ENCODE measurements at places on chromosomes 7 and 10.

GRCh38 chr10:103749779-103750178 is 105.6 kb downstream of the SH3PXD2A start:
- no peak for DNase-seq

DNA sequence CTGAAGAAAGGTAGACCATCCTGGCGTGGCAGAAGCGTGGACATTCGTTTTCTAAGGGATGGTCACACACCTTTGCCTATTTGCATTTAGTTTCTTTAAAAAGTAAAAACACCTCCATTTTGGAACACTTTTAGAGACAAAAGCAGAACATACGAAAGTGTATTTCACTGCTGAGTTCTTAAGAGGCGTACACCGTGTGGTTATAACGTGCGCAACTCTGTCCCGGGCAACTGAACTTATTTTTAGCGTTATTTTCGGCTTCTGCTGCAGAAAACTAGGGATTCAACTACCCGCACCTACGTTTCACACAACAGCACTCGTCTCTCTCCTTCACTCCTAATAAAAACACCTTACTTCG is 557 bp upstream of the LSM8 start:
- DNase-seq, result no peak

- DNase-seq, result no peak
These were observed 7.9 kb upstream of the CYREN start for GRCh38 chr7:135178364-135178763.

- DNase-seq, result no peak
These were observed 303.1 kb downstream of the ADARB2 start for GRCh38 chr10:1434202-1434601.

- no peak for DNase-seq
These were observed 23.0 kb downstream of the CDH23 start for GRCh38 chr10:71419750-71420149.

- DNase-seq, result no peak
These were observed 290.1 kb upstream of the COBL start for GRCh38 chr7:51606601-51607154.

DNA sequence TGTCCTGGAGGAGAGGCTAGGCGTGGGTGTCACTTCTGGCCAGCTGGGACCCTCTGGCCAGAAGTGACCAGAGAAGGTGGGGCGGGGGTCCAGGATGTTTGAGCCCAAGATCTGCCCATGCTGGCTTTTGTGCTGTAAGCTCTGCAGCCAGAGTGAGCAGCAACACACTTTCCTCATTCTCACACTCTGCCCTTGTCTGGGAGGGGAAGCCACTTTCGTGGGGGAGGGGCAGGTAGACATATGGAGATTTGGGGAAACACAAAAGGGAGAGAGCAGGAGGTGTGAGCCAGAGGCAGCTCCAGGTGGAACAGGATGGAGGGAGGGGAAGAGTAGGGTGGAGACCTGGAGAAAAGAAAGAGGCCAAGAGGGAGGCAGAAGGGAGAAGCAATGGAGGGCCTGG is 31.5 kb upstream of the ADCYAP1R1 start:
- no peak for DNase-seq

DNA sequence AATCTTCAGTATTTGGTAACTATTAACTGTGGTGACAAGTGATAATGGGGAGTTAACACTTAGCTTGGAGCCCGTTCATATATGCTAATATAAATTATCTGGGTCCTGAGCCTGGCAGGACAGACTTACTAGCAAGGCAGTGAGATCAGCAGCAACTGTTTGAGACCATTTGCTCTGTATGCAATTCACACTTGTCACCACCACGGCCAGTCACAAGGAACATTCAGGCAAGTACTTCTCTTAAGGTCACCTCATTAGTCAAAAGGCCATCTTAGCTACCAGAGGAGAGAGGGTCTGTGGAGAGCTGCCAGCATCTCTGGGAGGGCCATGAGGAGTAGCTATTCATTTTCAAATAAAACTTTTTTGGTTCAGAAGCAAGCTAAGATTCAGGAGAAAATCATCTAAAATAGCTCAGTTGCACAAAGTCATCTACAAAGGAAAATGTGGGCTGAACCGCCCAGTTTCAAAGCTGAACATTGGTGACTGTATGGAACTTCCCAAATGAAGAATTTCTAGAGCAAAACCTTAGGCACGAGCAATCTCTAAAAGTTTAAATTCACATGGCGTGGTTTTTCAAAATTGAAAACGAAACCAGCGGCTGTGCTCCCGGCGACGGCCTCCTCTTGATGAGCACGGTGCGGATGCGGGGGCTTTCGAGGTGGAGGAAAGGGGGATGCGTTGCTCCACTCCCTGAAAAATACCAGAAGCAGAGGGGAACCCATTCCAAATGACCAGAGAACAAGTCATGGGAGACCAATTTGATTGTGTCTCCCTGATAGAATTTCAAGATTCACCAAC is 233.5 kb upstream of the MGMT start:
- DNase-seq, result no peak

GRCh38 chr7:44767134-44767911 is 18.7 kb downstream of the ZMIZ2 start:
- no peak for DNase-seq

DNA sequence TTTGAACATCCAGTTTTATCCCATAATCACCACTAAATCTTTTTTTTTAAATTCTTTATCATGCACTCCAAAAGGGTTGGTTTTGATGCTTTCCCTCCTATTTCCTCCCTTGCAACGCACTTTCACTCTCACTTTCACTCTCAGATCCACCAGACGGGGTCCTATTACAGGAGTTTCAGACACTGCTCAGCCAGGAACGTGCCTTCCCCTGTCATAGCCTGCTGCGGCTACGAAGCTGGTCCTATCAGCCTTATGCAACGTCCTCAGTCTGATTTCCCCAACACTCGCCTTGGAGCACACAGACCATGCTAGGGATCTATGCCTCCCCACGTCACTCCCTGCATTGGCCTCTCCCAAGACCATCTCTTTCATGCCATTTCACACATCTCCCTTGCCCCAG is 23.4 kb downstream of the ZPBP start:
- DNase-seq, result no peak

DNA sequence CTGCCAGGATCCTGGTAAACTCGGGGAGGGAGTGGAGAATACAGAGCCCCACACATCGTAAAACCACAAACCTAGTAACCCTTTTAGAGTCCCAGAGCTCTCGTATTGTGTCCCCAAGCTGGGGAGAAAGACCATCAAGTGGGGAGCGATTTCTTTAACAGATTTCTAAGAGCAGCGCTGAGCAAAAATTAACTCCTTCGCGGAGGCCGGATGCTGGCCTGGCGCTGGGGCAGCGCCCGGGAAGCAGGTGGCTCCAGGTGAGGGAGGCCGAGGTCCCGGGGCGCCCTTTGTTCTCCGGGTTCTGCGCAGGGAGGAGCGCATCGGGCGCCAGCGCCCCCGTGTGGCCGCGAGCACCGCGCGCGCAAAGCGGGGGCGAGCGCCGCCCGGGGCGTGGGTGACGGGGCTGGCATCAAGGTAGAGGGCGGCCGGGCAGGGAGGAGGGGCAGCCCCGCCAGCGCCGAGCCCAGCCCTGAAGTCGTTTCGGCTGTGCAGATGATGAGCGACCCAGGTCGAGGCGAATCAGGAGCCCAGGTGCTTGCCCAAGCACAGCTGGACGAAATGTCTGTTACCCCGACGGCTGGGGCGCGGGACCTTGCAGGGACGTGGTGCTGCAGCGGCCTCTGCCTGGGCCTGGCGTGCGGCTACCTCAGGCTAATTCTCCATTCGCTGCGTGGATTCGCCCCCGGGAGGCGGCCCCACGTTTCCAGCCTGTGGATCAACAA is 10.4 kb upstream of the FGFR2 start:
- DNase-seq, result no peak

- no peak for DNase-seq
These were observed 138.4 kb upstream of the HGF start for GRCh38 chr7:81908220-81908619.

DNA sequence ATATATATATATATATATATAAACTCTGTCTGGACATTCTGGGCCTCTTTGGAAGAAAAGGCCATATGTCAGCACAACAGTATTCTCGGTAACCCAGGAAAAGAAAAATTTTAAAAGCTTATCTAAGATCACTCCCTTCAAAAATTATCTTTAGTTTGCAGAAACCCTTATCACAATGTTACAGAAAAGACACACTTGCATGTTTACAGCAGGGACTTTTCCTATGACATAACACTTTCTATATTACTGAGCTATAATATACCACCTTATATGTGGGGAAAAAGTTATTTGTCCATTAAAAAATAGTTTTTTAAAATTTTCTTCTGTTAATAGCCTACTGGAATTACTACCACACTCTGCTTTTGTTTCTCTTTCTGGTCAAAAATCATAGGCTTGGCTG is 25.4 kb downstream of the ANKRD61 start:
- no peak for DNase-seq

GRCh38 chr7:123643495-123644441 is 11.9 kb upstream of the LMOD2 start:
- peak; percentile 2 for DNase-seq

DNA sequence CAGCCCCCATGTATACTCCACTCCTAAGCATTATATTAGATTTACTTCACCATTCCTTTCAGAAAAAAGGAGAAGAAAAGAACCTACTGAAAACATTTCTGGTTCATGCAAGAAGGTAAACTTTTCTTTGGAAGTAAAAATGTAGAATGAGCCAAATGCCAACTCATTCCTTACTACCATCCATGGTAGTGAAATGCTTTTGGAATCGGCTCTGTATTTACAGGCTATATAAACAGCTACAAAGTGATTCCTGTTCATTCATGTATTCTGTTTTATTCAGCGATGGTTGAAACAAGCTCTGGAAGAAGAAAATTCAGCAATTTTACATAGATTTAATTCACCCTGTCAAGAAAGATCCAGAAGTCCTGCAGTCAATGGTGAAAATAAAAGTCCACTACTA is 91.6 kb downstream of the KMT2E start:
- DNase-seq, result no peak

DNA sequence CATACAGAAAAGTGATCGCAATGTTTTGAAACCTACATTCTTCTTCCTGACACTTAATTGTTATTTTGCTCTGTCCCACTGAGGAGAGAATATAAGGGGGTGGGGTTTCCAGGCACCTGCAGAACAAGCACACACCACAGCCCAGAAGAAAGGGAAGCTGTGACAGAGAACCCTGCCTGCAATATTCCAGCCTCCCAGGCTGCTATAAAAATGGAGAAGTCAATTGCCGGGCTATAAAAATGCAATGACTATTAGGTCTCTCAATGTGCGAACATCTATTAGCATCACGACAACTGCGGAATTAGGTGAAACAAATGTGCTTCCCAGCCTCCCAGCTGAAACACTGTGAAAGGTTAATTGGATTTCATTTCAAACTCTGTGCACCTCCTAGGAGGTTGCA is 145.3 kb upstream of the FRMD4A start:
- no peak for DNase-seq

DNA sequence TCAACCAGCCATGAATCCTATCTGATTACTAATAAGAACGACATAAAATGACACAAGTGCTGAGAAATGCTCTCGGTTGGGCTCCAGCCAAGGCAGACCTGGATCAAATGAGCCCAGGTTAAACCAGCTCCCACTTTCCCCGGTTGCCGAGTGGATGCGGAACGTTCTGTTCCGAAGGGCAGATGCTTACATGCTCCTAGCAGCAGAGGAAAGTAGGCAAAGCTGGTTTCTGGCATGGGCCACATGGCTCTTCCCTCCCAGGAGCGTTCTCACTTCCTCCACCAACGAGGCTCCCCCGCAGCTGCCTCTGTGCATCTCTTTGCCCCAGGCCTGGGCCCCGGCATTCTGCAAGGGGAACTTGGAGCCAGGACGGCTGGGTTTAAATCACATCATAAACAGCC is 61.8 kb upstream of the SDK1 start:
- no peak for DNase-seq

GRCh38 chr10:71509444-71509843 is 112.7 kb downstream of the CDH23 start:
- no peak for DNase-seq

DNA sequence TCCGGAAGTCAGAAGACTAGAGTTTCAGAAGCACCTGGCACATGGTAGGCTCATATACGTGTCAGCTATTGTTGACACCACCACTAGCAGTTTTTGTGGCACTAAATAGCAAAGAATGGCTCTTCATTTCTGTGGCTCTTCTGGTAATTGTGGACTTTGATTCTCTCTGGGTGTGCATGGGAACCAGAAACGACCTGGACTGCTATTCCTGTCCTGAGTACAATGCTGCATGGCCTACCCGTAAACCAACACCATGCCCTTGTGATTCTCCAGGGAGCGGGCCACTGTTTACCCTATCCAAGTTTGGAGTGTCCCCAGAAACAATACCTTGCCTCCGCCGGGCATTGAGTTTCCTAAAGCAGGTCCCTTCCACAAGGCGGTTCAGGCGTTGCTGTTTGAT is 162.9 kb upstream of the AOAH start:
- DNase-seq, result no peak

DNA sequence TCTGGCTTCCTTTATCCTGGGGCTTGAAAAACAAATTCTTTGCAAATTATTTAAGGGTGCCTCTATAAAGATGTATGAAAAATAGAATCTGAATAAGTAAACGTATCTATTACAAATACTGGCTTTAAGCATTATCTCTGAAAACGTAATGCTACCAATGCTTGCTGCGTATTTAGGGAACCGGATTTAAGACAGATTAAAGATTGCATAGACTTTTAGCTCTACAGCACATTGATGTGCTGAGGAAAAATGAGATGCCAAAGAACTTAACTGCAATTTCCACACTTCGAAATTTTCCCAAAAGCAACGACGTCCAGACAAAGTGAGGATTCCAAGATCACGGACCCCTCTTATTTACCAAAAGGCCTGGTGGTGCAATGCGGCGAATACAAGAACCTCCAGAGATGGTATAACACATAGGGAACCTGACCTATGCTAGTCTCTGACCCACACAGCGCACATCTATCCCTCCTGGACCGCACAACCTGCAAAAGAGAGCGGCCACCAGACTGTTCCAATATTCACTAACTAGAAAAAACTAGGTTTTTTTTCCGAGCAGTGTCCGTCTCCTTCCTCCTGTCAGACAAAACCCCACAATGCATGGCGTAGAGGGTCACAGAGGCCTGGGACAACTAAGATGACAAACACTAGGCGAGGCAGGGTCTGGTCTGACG is 34.3 kb upstream of the PHF14 start:
- no peak for DNase-seq

- no peak for DNase-seq
These were observed 1.2 kb upstream of the MAD1L1 start for GRCh38 chr7:2233926-2234325.

DNA sequence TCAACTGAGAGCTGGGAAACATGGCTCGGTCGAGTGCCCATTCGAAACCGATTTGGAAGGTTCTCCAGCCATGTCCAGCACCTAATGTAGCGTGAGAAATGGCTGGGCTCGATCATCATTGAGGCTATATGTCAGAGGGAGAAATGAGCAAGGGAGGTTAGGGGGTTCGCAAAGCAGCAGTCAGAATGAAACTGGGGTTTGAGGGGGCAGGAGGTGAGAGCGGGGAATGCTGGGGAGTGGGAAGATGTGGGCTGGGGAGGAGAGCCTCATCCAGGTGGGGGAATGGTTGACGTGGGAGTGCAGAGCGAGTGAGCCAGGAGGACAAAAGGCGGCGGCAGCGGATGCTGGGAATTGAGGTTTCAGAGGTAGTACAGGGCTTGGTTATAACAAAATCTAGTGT is 34.8 kb upstream of the GALNTL5 start:
- DNase-seq, result no peak

- no peak for DNase-seq
These were observed 9.0 kb downstream of the MTURN start for GRCh38 chr7:30143748-30144251.

GRCh38 chr7:33035776-33036175 is 26.8 kb downstream of the NT5C3A start:
- DNase-seq, result no peak

GRCh38 chr10:107144490-107144889 is 20.0 kb downstream of the SORCS1 start:
- DNase-seq, result no peak

GRCh38 chr10:27799046-27799445 is 53.4 kb upstream of the MKX start:
- DNase-seq, result no peak

Measured in BJ (cell line).